NCI-H1930 (cell line): ENCODE measurements at places on chromosomes 1 and 21.

DNA sequence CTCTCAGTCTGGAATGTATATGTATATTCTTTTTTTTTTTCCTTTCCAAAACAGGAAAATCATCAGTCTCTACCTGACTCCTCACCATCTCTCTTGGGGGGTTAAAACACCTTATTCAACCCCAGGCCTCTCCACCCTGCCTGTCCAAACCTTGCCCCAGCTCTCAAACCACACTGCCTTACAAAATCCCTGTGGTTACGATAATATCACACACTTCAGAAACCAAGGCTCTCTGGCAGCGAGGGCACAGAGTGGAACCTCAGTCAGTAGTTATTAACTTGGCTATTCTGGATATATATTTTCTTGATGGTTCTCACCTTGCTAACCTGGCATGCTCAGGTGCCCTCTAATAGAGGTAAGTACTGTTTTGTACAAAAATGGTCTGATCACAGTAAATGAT lies 24.7 kb downstream of the KIAA0040 start:
- no peak for DNase-seq

DNA sequence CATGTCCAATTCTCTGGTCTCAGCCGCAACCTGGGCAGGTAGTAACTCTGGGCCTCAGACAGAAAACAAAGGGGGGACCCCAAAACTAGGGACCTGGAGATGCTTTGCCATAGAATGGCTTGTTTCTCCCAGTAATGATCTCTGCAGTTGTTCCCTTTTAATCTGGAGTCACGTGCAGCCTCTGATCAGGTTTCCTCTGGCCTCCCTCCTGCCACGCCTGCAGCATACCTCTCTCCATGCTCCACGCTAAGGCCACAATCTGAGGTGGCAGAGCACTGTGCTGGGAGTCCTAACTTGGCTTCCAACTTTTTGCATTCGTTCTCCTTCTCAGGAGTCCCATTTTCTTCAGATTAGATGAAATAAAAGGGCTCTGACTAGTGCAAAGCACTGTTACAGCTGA lies 1.9 kb downstream of the PABPC4 start:
- no peak for DNase-seq

DNA sequence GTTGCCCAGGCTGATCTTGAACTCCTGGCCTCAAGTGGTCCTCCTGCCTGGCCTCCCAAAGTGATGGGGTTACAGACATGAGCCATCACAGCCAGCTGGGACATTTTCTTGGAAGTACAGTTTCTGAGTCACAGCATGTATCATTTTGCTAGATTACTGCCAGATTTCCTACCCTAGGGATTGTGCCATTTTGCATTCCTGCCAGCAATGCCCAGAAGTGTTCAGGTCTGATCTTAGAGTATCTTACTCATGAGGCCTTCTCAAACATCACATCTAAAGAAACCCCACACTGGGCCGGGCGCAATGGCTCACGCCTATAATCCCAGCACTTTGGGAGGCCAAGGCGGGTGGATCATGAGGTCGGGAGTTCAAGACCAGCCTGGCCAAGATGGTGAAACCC lies 10.2 kb downstream of the BMP8A start:
- DNase-seq = no peak

- no peak for DNase-seq
Observed at GRCh38 chr1:156281281-156281680, 1.3 kb downstream of the SMG5 start.

GRCh38 chr1:111463029-111463683 lies 10.6 kb upstream of the C1orf162 start:
- DNase-seq = no peak

- DNase-seq = no peak
Observed at GRCh38 chr1:2468041-2468472, 8.0 kb upstream of the PLCH2 start.

DNA sequence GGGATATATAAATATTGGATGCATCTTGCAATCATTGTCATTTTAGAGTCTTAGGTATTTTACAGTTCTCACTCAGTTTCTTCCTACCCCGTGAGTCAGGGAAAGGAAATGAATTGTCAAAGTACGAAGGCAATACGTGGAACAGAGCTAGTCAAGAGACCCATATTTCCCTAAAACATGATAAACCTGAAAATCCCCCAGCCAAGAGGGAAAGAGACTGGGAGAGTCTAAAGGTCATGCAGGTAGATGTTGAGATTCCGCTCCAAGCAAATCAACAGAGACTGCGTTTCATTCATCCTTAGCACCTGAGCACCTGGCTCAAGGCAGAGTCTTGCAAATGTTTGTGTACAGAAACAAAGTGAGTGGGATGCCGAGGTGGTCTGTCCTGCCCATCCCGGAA lies 58.0 kb downstream of the SH3GLB1 start:
- DNase-seq = no peak

DNA sequence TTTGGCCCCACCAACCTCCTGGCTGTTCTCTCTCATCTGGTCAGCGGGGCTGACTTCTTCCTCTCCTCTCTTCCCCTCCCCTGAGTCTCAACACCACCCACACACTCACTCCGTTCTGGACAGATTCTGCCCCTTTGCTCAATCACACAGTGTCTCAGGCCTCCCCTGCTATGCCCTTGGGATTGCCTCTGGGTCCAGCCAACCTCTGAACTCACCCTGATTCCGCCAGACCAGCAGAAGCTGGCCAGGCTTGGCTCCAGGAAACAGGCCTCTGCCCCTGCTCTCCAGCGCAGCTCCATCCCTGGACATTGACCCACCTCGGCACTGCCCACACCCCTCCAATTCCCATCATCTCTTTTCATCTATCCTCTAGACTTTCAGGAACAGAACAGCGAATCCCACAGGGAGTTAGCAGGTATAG lies 22.1 kb downstream of the AHDC1 start:
- DNase-seq = no peak

- DNase-seq = no peak
Observed at GRCh38 chr1:50631161-50631560, 207.9 kb upstream of the DMRTA2 start.

- DNase-seq = no peak
Observed at GRCh38 chr21:25885880-25886279, 151.1 kb downstream of the GABPA start.

DNA sequence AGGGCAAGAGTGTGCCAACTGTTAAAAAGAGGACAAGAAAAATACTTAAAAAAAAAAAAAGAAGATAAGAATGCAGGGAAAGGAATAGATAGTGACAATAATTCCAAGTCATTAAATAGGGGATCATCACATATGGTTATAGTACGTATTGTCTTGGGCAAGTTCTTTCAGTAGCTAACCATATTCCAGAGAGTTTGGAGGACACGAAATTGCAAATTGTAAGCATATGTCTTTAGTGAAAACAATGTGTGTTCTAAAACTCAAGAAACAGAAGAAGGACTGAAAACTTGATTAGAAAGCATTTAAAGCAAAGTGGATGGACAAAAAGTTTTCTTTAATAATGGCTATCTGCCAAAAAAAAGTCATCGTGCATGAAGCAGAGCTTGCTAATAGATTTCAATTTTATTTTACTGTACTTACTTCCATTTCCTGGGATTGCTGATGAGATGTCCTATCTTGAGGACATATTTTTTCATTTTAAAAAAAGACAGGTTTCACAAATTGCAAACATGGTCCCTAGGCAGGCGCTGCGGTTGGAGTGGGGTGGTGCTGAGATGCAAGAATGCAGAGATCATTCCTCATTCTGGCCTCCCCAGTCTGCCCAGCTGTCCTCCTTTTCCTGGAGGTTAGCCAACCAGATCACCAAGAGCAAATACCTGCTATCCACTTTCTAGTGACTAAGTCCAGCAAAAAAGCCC lies 11.9 kb downstream of the TSPAN2 start:
- DNase-seq = no peak

DNA sequence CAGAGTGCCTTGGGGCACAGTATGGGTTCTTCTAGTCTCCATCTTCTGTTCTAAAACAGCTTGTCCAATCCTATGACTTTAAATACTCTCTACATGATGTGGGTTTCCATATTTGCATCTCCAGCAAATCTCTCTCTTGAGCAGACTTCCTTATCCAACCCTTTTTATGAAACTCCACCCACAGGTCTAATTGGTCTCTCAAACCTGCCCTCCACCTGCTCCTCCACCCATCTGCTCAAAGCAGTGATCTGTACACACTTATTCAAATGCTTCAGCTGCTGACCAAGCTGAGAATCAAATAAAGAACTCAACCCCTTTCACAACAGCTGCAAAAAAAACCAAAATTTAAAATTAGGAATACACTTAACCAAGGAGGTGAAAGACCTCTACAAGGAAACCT lies 11.5 kb downstream of the MCOLN2 start:
- no peak for DNase-seq

DNA sequence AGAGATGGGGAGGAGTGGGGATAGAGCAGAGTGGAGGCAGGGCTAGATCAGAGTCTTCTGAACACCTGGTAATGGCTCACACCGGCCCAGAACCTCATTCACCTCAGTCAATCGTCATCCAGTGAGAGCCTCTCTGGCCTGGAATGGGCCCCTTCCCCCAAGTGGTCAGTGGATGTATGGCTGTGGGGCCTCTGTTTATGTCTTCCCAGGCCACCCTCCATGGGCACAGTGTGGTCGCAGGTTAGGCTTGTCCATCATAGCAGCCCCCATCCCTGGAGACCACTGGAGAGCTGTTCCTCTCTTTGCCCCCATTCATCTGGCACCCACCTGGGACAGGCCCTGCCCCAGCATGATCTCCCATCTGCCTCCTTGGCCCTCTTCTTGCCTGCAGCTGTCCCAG lies 29.6 kb upstream of the TENT5C start:
- no peak for DNase-seq

DNA sequence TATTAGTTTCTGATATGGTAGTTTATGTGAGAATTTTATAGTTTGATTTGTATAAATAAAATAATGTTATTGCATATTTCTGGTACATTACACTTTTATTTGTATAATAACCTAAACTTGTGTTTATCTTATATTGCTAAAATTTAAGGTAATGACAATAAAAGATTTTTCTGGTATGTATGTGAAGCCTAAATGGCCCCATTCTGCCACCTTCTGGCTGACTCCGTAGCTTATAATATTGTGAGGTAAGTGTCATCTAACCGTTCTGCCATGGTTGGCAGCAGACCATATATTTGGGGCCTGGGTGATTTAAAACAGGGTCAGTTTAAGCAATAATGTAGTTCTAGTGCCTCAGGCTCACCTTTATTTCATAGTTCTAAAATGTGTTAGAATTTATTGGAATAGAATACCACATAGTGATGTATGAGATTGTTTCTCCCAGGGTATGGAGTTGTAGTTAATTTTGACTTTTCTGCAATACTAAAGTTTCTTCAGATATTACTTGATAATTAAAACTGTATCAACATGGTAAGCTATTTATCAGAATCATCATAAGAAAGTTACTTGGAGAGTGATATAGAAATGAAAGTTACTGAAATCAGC lies 21.2 kb upstream of the PRKACB start:
- no peak for DNase-seq

- DNase-seq = no peak
Observed at GRCh38 chr1:114114185-114115094, 39.2 kb downstream of the SYT6 start.

DNA sequence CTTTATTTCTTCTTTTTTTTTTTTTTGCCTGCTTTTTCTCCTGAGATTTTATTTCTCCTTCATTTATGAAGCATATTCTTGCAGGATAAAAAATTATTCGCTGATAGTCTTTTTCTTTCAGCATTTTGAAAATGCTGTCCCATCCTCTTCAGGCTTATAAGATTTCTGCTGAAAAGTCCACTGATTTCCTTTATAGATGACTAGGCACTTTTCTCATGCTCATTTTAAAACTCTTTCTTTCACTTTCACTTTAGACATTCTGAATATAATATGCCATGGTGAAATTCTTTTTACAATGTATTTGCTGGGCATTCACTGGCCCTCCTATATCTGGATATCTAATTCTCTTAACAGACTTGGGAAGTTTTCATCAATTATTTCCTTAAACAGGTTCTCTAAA lies 25.5 kb upstream of the GTF2B start:
- no peak for DNase-seq

DNA sequence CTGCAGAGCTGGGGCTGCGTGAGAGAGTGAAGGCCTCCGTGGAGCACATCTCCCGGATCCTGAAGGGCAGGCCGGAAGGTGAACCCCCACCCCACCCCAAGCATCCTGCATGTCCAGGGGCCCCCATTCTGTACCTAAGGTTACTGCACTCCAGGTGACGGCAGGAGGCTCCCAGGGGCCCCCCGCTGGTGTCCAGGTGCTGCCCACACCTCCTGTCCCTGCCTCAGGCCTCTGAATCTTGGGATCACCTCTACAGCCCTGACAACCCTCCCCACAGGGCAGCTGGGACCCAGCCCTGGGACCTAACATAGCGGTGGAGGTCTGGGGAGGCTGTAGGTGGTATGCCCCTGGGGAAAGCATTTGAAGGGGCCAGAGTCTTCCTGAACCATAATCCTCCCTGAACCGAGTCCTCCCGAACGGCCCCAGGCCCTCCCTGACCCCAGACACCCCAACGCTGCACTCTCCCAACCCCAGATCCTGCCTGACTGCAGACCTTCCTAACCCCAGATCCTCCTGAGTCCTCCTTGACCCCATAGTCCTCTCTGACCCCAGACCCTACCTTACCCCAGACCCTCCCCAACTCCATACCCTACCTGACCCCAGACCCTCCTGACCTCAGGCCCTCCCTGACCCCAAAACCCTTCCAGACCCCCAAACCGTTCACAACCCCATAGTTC lies 33.5 kb downstream of the TRIM11 start:
- no peak for DNase-seq

- DNase-seq = no peak
Observed at GRCh38 chr1:23357138-23357908, 12.3 kb downstream of the ZNF436 start.
